ENCODE measurements at places on chromosomes 12 and 14.

GRCh38 chr14:55611859-55612258, 31.9 kb downstream of the KTN1 start:
- no peak for DNase-seq

DNA sequence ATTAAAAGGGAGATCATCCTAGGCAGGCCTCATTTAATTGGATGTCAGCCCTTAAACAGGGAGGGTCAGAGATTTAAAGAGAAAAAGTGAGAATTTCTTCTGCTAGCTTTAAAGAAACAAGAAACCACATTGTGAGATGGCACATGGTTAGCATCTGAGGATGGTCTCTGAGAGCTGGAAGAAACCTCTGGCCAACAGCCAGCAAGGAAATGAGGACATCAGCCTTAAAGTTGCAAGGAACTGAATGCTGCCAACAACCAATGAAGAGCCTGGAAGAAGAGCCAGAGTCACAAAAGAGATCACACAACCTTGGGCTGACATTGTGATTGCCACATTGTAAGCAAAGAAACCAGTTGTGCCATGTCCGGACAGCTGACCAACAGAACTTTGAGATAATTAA, 17.5 kb upstream of the FAR2 start:
- peak; percentile 45 for DNase-seq

DNA sequence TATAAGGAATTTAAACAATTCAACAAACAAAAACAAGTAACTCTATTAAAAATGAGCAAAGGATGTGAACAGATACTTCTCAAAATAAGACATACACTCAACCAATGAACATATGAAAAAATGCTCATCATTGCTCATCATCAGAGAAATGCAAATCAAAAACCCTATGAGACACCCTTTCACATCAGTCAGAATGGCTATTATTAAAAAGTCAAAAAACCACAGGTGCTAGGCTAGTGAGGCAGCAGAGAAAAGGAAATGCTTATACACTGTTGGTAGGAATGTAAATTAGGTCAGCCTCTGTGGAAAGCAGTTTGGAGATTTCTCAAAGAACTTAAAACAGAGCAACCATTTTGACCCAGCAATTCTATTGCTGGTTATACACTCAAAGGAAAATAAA, 52.0 kb downstream of the NAV3 start:
- DNase-seq: no peak

- DNase-seq: no peak
Measured at GRCh38 chr12:72264548-72265175, 7.5 kb upstream of the TRHDE start.

GRCh38 chr14:21033133-21033698, 1.4 kb downstream of the RNASE13 start:
- no peak for DNase-seq

DNA sequence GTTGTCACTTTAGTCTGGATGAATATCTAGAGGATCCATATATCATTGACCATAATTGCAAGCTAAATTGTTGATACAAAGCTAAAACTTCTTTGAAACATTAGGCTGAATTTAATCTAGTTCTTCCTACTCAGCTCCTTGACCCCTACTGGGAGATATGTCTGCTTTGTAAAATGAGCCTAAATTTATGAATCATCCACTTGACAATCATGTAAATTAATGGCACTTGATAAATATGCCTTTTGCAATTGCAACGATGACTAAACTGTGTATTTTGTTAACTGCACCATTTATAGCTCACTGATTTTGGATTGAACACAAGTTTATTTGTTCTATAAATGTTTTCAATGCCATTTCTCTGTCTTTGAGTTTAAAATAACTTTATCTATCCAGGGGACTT, 1616.5 kb upstream of the FLRT2 start:
- no peak for DNase-seq

GRCh38 chr12:74579446-74579845, 41.8 kb downstream of the ATXN7L3B start:
- DNase-seq: no peak

DNA sequence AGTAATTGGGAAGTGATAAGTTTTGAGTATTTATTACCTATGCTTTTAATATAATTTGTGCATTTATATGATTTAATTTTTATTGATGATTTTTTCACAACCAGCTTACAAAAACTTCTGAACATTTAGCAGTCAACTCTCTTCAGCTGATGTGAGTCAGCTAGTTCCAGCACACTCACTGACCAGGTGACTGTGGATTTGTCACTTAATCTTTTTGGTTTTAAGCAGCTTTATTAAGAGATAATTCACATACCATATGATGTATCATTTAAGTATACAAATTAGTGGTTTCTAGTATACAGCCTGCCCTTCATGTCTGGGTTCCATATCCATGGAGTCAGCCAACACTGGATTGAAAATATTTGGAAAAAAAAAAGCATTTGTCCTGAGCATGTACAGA, 103.5 kb downstream of the SYNE2 start:
- no peak for DNase-seq

- peak; percentile 82 for DNase-seq
Measured at GRCh38 chr14:92456215-92457015, 57.2 kb upstream of the RIN3 start.

GRCh38 chr14:99057576-99058083, 214.4 kb downstream of the BCL11B start:
- no peak for DNase-seq

DNA sequence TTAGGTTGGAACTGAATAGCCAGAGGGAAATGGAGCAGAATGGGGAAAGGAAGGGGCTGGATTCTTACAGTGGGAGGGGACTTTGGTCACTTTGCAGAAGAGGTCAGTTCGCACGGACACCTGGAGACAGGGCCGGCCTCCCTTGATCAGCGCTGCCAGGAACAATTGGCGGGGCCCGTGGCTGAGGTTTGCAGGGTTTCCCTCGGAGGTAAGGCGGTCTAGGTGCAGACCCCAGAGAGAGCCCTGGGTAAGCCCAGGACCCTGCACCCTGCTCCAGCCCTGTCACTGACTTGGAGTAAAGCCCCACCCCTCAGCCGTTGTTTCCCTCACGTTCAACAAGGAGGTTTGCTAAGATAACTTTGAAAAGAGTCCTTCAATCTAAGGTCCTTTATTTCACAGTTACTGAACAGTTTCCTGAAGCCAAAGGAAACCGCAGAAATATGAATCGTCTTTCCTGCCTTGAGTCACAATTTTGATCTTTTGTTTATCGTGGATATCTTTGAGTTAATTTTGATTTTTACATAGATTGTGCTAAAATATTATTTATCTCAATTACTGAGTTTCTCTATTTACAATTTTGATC, 231.4 kb upstream of the RTL1 start:
- no peak for DNase-seq

DNA sequence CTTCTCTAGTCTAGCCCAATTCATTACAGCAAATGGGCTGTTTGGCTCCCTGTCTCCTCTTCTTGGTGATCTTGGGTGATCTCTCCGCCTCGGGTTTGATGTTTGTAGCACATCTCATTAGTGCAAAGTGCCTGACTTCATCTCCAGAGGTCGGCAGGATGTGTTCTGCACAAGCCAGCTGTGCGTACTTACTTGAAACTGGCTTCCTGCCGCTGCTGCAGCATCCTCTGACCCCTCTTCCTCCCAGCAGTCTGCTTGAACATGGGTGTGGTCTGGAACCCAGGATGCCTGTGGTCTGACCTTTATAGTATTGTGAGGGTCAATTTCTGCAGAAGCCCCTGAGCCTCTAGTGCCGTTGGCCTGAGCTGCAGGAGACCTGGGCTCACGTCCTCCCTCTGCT, 99.2 kb downstream of the BEGAIN start:
- DNase-seq: no peak

- DNase-seq: no peak
Measured at GRCh38 chr12:39912211-39912980, 193.5 kb downstream of the SLC2A13 start.

DNA sequence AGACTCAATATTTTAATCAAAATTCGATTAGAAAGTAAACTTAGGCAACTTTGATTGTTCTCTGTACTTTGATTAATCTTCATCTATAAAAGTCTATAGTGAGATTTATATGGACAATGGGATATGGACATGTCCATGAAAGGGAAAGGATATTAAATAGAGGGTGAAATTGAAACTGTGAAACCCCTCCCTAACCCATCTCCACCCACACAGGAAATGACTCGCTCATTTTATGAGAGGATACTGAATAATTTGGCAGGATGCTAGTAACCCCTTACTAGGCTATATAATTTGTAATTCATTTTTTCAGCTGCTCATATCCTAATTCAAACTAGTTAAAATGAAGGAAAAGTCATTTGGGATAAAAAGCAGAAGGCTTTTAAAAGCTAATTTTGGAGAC, 328.0 kb upstream of the ATP2B1 start:
- no peak for DNase-seq

DNA sequence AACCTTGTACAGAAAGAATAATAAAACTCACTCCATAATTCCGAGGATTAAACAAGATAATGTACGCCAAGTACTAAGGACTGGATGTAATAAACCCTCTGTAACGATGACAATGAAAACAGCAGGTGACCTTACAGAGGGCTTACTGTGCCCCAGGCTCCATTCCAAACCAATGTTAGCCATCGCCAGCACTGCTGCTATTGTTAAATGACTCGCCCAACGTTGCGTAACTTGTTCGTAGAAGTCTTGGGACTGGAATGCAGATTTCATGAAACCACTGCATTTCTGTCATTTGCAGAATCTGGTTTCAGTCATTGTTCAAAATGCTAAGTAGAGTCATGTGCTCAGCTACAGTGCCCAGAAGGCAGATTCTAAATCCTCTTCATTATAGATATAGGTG, 728 bp upstream of the STON2 start:
- DNase-seq: peak; percentile 81

- DNase-seq: peak; percentile 69
Measured at GRCh38 chr12:22797701-22798100, 172.7 kb downstream of the ETNK1 start.

DNA sequence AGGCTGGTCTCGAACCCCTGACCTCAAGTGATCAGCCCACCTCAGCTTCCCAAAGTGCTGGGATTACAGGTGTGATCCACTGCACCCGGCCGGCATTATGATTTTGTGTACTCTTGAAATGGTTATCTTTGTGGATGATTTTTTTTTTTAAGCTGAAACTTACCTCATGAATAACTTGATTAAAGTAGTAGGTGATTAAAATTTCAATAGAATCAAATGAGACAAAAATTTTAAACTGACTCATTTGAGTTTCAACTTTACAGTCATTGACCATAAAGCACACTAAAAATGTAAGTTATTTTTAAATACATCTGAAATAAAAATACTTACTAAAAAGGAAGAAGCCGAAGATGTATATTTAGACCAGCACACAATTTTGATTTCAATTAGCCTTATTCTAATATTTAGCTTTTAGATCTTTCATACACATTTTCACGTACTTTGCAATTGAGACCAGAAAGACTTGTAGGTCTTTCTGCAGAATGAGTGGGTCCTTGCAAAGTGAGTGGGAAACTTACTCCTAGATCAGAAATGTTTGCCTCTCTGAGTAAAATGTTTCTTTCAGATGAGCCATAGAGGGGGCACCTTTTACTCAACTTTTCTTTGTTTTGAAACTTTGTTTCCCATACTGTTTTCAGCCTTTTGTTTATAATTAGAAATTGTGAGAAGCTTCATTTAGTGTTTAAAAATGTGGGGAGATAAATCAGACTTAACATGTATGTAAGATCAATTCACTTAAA, 34.2 kb downstream of the TMPO start:
- no peak for DNase-seq

GRCh38 chr12:5258498-5258897, 173.4 kb upstream of the NTF3 start:
- DNase-seq: peak; percentile 2

- DNase-seq: no peak
Measured at GRCh38 chr14:102505775-102506625, 3.6 kb downstream of the ANKRD9 start.

DNA sequence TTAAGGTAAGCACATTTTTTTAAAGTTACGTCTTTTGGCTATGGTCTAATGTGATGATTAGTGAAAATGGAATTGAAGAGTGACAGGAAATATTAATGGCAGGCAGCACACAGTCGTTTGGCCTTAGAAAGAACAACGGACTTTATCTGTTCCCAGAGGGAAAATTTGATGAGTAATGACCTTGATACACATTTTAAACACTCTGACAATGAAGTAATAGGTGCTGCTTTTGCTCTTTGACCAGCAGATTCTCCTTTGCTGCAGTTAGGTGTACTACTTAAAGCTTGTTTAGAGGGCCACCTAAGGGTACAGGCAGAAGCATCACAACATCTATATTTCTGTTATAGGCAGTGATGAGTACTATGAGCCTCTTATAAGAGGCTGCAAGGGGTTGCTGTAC, 27.1 kb upstream of the RNU6-8 start:
- no peak for DNase-seq

- DNase-seq: no peak
Measured at GRCh38 chr14:37197421-37198272, at the start of gene MIPOL1. TSS of gene MIPOL1 (plus strand) at chr14:37197937. CDS start at chr14:37247889, 49,952 bp downstream.

- no peak for DNase-seq
Measured at GRCh38 chr14:74792249-74793039, 29.3 kb downstream of the YLPM1 start.

GRCh38 chr14:101198398-101199027, 295.0 kb upstream of the RTL1 start:
- DNase-seq: no peak

DNA sequence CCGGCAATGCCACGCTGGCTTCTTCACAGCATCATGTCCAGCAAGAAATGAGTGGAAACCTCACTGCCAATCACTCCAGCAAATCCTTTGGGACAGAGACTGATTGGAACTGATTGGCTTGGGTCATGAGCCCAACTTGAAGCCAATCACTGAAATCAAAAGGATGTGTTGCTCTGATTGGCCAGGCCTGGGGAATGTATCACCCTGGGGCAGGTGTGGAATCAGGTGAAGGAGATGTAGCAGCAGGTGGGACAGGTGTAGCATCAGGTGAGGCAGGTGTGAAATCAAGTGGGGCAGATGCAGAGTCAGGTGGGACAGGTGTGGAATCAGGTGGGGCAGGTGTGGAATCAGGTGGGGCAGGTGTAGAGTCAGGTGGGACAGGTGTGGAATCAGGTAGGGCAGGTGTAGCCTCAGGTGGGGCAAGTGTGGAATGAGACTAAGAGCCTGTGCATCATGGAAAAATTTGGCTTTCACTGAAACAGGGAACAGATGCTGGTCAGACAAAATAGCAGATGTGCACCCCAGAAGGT, 206.4 kb downstream of the SLC15A4 start:
- DNase-seq: no peak

DNA sequence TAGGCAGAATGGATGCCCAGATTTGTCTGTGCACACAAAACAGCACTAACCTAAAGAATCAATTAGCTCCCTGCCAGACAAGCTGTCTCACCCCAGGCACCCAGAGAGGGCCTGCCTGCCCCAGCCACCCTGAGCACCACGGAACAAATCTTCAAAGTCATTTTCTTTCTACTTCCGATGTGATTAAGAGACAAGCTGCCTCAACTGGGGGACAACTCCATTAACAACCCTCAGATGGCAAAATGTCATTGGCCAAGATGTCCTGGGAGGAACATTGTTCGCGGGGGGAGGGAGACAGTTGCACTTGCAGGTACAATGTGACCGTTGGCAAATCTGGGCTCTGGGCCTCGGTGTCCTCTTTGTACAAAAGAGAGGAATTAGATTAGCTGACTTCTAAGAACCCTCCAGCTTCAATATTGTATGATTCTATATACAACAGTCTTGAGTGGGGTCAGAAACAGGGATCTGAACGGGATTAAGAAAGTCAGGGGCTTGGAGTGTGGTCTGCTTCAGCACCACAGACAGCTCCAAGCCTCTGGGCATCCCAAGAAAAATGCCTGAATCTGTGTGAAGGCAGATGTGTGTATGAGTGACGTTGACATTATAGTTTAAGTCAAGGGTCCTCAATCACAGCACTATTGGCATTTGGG, 42.8 kb upstream of the CMKLR1 start:
- DNase-seq: no peak

All from MV-4-11 (cell line).